Spleen (tissue), 13 donors: ENCODE measurements at places on chromosomes 11 and 22.

DNA sequence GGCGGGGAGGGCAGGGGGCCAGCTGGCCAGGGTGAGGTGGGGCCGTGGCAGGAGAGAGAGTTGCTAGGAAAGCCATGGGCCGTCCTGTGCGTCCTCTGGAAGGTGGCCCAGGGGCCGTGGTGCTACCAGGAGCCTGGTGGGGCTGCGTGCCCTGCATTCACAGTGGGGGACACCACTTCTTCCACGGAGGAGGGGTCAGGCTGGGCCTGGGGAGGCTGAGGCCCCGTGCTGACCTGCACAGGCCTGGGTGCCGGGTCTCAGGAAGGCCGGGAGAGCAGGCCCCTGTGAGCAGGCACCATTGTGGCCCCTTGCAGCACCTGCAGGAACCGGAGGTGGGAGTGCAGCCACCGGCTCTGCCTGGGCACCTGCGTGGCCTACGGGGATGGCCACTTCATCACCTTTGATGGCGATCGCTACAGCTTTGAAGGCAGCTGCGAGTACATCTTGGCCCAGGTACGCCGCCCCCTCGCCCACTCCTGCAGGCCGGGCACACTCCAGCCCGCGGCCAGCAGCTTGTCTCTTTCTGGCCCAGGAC lies 12.0 kb downstream of the MUC5B start:
- DNase-seq = peak; percentile 67

DNA sequence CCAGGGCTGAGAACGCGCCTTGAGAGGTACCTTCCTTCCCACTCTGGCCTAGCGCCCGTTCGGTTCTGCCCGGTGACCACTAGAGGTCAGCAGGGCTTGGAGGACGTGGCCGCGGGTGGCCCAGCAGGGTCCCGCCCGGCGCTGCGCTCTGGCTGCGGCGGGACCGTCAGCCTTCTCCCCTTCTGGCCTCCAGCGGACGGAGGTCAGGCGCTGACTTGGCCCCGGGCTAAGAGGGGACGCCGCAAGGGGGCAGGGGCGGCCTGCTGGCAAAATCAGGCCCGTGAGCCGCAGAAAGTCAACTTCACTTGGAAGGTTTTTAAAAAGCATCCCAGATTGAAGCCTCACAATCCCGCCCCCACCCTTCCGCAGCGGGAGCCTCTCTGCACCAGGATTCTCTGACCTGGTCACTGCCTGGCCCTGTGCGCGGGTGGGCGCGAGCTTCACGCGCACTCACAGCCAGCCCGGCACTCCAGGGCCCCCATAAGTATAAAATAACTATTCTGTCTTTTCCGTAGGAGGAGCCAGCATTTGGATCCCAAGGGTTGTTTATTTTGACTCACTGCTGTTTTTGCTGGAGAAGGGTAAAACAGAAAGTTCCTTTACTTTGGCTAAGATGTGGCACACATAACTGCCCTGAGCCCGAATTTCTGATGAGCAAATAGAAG lies 23.2 kb upstream of the ZBTB16 start:
- peak; percentile 94 for DNase-seq

DNA sequence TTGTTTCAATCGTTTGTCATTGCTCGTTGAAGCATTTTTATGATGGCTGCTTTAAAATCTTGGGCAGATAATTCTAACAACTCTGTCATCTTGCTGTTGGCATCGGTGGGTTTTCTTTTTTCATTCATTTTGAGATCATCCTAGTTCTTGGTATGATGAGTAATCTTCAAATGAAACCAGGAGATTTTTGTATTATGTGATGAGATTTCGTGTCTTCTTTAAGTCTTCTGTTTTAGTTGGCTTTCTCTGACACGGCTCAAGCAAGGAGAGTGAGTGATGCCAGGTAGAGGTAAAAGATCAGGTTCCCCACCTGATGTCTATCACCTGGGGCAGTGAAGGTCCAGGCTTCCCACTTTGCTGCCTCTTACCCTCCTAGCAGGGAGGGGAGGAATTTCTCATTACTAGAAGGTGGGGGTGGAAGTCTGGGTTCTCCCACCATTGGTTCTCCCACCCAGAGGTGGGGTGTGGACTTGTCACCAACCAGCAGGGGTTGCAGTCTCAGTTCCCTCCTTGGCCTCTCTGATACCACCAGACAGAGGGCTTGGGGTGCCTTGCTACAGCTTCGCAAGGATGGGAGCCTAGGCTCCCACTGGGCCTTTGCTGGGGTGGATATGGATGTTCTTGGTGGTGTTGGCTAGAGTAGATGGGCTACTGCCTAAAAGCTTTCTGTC lies 12.9 kb downstream of the CDC45 start:
- DNase-seq = no peak

DNA sequence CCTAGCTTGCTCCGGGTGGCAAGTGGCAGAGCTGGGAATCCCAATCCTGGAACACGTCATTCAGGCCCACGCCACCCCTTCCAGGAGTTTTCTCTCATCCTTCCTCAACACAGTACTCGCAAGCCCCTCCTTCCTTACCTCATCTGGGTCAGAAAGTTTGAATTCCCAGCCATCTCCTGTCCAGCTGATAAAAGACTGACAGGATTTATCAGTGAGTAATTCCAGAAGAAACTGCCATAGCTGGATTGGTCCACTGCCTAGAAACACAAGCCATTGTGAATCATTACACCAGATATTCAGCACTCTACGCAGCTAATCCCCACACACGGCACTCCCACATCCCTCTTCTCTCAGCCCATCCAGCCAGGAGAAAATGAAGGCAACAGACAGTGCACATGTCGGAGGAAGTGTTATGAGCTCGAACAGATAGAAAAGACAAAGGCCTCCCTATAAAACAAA lies 124.0 kb downstream of the ETS1 start:
- no peak for DNase-seq

DNA sequence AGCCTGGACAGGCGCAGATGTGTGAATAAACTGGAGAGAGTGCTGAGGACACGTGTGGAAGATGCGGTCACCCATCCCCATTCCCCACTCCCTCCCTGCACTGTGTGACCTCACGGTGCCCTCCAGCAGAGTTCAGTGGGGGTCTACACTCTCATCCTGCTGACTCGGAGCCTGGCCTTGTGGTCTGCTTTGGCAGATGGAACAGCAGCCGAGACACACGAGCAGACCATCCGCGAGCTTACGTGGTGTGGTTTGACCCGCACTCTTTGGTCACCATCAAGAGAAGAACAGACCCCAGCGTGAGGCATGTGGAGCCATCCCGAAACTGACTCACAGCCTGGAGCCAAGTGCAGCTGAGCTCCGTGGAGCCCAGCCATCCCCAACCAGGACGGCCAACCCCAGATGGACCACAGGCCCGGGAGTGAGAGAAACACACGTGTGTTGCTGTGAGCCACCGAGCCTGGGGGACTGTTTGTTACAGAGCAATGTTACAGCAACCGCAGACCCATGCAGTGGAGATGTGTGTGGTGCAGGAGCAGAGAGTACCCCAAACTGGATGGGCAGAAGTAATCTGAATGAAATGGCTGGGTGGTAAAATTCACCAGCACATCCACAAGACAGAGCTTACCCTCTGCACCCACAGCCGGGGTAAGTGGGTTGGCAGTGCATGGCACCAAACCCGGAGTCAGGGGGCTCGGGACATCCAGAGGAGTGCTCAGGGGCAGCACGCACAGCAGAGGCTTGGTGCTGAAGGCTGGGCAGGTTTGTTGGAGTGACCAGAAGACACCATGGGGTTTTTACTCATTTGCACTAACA lies 90.7 kb downstream of the RTL6 start:
- DNase-seq = peak; percentile 68

- peak; percentile 82 for DNase-seq
Observed at GRCh38 chr11:69888483-69889181, 69.4 kb upstream of the FGF3 start.

DNA sequence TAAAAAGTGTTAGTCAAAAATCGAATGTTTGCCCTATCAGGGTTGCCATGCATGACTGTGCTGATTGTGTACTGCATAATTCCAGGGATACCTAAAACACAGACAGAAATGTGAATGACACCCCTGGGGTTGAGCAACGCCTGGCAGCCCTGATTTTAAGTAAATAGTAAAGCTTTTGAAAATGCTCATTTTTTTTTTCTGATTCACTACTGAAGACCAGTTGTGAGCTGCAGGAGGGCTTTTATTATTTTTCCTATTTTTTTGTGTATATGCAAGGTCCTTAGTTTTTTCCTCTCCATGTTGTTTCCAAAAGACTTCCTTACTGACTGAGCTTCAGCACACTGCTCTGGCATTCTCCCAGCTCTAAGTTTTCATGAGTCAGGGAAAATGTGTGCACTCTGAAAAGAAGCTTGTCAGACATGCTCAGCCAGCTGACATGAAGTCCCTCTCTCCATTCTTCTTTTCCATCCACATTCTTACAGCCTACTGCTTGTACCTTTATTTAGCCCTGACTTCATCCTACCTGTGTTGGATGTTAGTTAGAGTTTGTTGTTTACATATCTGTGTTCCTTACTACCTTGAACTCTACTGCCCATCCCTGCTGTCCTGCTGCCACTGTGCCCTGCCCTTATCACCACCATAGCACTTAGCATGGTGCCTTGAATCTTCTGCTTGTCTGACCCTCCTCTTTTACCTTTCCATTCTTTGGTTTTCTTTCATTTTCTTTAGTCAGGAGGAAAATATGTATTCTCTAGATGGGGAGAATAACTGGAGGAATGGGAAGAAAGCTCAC lies 79.5 kb downstream of the HORMAD2 start:
- no peak for DNase-seq

DNA sequence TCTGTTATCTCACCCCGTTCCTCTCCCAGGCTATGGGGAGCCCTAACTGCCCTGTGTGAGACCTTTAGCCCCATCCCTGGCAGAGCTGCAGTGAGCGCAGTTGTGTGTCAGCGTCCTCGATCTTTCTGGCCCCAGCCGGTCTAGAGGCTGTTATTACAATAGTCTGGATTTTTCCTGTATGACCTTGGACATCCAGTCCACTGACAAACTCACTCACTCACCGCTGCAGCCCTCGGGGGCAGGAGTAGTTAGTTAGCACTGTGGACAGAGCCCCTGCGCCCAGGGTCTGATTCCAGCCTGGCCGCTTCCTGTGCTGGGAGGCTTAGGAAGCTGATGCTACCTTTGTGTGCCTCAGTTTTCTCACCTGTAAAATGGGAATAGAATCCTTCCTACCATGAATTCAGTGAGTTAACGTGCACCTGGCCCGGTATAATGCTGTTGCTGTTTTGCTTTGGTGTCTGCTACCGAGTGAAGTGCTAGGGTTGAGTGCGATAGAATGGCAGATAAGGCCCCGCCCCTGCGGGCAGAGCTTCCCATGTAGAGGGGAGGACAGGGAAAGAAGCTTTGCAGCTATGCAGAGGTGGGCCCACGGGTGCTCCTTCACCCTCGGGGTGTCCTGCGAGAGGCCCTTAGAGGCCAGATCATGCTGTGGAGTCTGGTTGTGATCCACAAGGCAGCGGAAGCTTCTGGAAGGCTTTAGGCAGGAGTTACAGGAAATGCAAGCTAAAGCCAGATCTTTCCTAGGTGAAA lies 3.0 kb downstream of the LRP5 start:
- no peak for DNase-seq

- DNase-seq = no peak
Observed at GRCh38 chr11:86933891-86934581, 21.2 kb downstream of the FZD4 start.

- DNase-seq = no peak
Observed at GRCh38 chr11:59842316-59842715, 3.0 kb downstream of the CBLIF start.

GRCh38 chr11:6448574-6448973 lies 7.8 kb upstream of the HPX start:
- DNase-seq = no peak

DNA sequence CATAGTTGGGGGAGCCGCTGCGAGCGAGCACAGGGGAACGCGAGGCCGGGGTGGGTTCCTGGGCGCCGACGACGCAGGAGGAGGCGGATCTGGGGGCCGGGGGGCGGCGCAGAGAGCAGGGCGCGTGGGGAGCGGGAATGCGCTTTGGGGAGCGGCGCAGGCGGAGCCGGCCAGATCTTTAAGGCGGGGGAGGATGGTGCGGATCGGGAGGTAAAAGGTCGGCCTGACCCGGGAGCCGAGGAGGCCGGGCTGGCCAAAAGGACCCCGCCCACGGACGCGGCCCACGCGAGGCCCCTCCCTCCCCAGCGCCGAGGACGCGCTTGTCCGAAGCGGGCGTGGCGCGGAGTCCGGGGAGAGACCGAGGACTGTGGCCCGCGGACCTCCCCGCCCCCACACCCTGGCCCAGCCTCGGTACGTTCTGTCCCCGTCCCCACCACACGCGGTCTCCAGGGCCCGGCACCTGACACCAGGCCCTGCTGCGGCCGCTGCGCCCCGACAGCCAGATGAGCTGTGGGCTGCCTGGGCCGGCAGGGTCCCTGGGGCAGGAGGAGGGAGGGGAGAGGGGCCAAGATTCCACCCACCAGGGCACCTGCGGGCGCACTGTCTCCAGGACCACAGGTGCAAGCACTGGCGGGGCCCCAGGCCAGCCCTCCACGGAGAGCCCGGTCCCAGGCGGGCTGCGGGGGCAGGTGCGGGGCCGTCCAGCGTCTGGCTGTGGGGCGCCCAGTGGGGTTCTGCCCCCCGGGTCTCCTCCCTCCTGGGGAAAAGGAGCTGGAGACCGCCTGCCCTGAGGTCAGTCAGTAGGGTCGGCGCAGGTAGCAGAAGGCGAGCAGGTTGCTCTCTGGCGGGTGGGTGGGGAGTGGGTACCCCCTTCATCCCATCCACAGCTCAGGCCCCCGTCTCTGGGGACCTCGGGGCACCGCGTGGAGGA lies 10.9 kb downstream of the PIM3 start:
- DNase-seq = peak; percentile 94

GRCh38 chr22:43388420-43388851 lies 23.4 kb upstream of the MPPED1 start:
- peak; percentile 95 for DNase-seq

GRCh38 chr22:38750638-38751037 lies 5.2 kb downstream of the SUN2 start:
- DNase-seq = no peak

- DNase-seq = no peak
Observed at GRCh38 chr11:62193952-62194351, 3.9 kb downstream of the SCGB1D1 start.

DNA sequence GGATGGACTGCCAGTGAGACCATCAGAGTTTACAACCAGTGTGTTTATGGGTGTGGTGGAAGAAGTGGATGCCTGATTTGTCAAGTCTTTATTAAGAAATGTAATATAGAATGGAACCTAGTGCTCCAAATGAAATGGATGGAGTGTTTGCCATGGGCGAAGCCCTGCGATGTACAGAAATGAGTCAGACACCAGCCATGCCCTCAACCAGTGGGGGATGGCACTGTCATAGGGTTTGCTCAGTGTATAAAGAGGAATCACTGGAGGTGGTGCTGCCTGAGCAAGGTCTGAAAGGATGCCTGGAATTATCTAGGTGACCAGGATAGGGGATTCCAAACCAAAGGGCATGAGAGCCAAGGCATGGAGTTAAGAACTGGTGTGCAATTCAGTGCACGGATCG lies 120.9 kb upstream of the MTNR1B start:
- no peak for DNase-seq
